ENCODE measurements at places on chromosomes 12 and 14.

DNA sequence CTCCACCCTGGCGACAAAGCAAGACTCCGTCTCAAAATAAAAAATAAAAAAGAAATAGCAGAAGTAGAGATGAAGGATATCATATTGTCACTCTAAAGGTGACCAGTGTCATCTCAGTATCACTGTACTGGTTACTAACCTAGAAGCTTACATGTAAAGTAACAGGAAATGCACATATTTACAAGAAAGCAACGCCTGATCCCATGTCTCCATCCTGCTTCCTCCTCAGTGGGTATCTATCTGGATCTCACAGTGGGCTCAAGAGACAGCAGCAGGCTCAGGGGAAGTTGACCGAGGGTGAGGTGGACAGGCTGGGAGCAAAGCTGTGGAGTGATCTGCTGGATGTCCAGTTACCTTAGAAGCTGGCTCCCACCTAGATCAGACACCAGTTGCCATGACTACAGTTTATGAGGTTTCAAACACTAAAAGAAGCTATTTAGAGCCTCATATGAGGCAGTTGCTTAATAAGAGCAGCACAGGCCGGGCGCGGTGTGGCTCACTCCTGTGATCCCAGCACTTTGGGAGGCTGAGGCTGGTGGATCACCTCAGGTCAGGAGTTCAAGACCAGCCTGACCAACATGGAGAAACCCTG, 10.5 kb downstream of the MTRFR start:
- no peak for DNase-seq

GRCh38 chr14:24289649-24290280, 9.8 kb downstream of the DHRS1 start:
- no peak for DNase-seq

- DNase-seq: no peak
Observed at GRCh38 chr14:100723135-100723829, 3.4 kb upstream of the DLK1 start.

DNA sequence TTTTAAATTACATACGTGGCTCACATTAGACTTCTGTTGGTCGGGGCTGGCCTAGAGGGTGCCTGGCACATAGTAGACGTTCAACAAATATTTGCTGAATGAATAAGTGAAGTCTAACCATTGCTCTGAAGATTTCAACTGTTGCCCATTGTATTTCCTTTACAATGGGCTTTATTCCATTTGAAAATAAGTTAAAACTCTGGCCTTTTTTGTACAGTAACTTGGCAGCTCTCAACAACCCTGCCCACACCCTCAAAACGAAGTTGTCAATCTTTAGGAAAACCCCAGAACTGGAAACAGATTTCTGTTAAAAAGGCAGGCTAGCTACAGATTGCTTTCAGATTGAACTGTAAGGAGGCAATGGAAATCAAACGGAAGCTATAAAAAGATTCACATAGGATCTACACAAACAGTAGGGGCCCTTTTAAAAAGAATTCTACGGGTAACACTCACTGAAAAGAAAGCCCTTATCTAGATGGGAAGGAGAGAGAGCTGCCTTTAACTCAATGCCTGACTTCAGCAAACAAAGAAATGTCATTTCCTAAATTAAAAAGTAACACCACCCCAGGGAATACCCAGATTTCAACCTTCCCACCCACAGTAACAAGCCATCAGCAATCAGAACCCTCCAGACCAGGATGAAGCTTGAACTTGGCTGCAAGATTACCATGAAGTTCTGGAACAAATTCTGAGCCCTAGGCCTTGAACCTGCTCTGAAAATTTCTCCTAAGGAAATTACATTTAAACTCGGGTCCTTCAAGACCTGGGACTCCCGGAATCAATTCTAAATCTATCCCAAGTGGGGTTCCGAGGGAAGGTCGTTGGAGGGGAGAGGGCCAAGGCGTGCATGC, 1.4 kb downstream of the WSB2 start:
- DNase-seq: no peak

- no peak for DNase-seq
Observed at GRCh38 chr14:29820785-29821184, 106.9 kb downstream of the PRKD1 start.

DNA sequence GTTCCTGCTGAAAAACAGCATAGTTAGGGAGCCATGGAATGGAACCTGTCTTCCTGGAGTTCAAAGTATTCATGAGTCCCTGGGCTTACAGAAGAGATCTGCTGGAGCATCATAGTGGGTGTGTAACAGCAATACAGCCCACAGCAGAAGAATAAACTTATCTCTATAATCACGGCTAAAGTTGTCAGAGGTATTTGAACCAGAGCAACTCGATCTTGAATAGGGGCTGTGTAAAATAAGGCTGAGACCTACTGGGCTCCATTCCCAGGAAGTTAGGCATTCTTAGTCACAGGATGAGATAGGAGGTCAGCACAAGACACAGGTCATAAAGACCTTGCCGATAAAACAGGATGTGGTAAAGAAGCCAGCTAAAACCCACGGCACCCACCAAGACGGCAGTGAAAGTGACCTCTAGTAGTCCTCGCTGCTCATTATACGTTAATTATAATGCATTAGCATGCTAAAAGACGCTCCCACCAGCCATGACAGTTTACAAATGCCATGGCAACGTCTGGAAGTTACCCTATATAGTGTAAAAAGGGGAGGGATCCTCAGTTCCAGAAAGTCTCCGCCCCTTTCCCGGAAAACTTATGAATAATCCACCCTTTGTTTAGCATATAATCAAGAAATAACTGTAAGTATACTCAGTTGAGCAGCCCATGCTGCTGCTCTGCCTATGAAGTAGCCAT, 223.4 kb downstream of the PCNX1 start:
- no peak for DNase-seq

DNA sequence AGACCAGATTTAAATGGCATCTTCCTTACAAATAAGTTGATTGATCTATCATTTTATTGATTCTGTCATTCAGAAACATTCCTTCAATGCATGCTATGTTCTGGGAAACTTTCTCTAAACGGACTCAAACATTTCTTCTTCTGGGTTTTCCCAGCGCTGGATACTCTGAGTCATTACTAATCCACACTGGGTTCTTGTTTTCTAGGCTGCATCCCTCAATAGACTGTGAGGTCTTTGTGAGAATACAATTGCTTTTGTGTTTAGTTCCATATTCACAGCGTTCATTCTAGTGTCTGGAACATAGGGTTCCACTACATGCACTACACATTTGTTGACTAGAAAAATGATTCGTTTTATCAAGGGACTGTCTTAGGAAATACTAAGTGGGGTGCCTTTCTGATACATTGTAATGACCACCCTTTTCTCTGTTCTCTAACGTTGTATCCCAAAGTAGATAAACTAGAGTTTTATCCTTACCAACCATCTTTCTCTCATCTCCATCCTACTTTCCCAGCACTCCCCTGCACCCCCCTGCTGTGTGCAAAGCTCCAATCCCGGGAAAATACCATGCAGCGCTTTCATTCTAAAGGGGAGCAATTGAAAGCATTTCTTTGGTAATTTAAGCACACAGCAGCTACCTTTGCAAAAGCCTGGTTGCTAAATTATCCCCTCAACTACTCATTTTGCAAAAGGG, 878.7 kb downstream of the DIO2 start:
- DNase-seq: no peak

GRCh38 chr12:24447678-24448077, 498.2 kb upstream of the SOX5 start:
- DNase-seq: no peak

DNA sequence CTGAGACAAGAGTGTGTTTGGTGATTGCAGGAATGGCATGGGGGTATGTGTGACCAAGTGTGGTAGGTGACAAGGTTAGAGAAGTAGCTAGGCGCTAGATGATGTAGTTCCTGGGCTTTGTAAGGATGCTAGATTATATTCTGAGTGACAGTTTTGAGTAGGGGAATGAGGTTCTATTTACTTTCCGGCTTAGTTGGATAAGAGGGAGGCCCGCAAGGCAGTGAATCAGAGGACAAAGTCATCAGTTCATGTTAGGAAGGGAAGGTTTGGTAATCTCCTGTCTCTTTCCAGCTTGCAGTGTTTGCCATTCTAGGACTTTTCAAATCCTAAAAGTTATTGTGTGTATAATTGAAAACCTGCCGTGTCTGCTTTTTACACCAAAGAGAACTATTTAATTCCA, 45.0 kb downstream of the CFAP54 start:
- no peak for DNase-seq

DNA sequence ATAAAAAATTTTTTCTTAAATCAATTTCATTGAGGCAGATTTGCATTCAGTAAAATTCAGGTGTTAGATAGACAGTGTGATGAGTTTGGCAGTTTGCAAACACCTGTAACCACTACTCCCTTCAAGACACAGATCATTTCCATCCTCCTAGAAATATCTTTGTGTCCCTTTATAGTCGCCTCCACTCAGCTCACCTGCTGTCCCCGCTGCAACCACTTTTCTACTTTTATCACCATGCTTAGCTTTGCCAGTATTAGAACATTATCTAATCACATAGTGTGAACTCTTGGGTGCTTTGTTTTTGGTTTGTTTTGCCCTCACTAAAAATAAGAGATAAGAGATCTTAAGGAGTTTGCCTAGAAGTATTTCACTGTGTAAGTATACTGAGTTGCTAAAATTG, 73.8 kb downstream of the DERA start:
- DNase-seq: no peak

- DNase-seq: no peak
Observed at GRCh38 chr12:92133171-92133570, 12.5 kb downstream of the BTG1 start.

GRCh38 chr14:104558231-104559027, 21.1 kb upstream of the C14orf180 start:
- no peak for DNase-seq

- no peak for DNase-seq
Observed at GRCh38 chr12:55797068-55797467, 20.5 kb downstream of the SARNP start.

- no peak for DNase-seq
Observed at GRCh38 chr14:51889851-51890250, 29.4 kb downstream of the GNG2 start.

DNA sequence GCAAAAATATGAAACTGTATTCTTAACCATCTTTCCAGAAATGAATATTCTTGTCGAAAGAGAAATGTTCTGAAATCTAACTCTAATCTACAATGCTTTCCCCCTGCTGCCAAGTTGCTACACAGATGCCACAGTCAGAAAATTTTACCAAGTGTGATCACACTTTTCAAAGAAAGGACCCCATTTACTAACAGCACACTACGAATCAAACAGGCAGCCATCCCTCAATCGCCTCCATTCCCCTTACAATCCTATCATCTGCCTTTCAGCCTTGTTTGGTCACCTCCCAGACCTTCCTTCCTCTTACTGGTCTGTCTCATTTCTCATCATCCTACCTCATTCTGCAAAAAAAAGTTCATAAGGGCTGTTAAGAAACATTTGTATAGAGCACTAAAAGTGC, 190.1 kb downstream of the MED13L start:
- DNase-seq: no peak

- DNase-seq: no peak
Observed at GRCh38 chr12:132456944-132457495, 32.9 kb upstream of the FBRSL1 start.

DNA sequence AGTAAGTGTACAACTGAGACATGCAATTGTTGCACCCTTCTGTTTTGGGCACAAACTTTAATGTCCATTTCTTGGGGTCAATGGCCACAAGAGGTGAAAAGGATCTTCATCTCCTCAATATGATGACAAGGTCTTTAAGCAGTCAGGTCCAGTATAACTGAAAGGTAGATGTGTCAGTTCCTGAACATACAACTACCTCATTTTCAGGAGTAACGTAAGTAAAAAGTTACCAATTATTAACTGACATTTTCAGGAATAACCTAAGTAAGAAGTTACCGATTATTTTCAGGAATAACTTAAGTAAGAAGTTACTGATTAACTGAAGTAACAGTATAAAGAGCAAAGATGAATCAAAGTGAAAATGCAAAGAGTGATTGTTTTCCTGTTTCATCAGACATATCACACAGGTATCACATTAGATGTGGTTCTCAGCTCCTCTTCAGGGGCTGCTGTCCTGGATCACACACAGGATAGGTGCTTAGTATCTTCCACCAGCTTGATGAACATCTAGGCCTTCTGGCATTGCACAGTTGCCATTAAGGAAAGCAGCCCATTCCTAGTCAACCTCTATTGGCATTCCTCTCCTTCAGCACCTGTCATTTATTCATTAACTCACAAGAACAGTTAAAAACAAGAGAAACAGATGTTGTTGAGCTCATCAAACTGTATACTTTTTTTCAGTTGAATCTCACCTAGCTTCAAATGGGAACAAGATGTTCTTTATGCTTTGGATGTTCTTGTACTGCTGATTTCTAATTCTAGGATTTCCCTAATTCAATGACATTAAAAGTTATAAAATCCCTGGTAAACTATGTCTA, 200.0 kb downstream of the FOXG1 start:
- DNase-seq: no peak

GRCh38 chr12:70094467-70094866, 148.8 kb upstream of the CNOT2 start:
- DNase-seq: no peak

DNA sequence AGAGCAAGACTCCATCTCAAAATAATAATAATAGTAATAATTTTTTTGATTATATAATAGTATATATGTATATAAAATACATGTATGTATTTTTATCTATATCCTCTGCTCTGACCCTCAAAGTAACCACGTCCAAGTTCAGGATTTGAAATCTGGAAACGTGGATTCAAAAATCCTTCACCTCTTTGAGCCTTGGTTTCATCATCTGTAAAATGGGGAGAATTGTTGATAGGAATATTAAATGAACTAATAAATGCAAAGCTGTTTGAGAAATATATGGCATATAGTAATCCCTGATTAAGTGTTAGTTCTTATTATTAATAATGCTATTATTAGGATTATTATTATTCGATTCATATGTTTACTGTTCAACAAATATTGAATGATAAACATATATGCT, 2.6 kb downstream of the P2RX7 start:
- DNase-seq: no peak

GRCh38 chr12:111056618-111057521, 136.5 kb upstream of the MYL2 start:
- no peak for DNase-seq

DNA sequence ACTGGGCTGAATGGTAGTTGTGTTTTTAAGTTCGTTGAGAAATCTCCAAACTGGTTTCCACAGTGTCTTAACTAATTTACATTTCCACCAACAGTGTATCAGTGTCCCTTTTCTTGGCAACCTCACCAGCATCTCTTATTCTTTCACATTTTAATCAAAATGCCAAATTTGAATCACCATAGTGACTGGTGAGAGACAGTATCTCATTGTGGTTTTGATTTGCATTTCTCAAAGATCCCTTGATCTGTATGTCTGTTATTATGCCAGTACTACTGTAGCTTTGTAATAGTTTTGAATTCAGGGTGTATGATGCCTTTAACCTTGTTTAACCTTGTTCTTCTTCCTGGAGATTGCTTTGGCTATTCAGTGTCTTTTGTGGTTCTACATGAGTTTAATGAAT, 2.2 kb upstream of the EIF2S3B start:
- DNase-seq: no peak

GRCh38 chr12:4270831-4271716, 2.5 kb upstream of the CCND2 start:
- DNase-seq: no peak

GRCh38 chr12:13405961-13406703, 209.6 kb downstream of the EMP1 start:
- DNase-seq: no peak

- DNase-seq: no peak
Observed at GRCh38 chr14:100547633-100548294, 39.5 kb downstream of the BEGAIN start.

- no peak for DNase-seq
Observed at GRCh38 chr14:55950135-55950534, 168.1 kb upstream of the PELI2 start.

GRCh38 chr12:10101648-10102220, 2.9 kb upstream of the CLEC1A start:
- DNase-seq: no peak
